ENCODE measurements at places on chromosomes 7 and 10. TPM values are rescaled to one million over a fixed set of nuclear protein-coding genes. Genes with fewer than 3 reads are reported as not detected.

DNA sequence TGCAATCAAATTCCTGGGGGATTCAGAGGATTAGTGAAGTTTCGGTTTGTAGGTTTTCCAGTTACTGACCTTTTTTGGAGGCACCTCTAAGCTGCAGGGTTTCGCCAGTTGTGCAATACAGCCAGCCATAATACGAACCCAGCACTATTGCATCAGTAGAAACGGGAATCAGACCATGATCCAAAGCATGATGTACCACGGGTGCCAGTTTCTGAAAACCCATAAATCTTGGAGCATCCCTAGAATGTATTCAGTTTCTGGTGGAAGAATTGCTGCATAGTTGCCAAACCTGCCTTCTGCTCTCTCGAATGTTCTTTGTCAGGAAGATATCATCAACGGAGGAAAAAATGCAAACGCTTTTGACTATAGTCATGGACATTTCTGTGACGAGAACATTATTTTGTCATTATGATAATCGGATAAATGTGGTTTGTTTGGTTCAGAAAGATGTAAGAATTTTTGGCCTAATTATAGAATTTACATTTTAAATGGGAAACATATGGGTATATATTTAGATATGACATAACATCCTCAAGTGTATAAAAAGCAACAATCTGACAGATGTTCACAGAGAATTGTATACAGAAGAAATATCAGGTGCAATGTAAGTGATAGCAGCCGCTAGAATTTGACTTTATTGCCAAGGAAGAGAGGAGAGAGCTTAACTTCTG is 186.2 kb upstream of the PRKCQ start:
- no peak overlapping the region for H3K27ac ChIP-seq
- H3K4me1 ChIP-seq: no peaks in the 10 kb centered on the region
- no peak for DNase-seq

GRCh38 chr10:6995341-6995740 is 415.3 kb upstream of the PRKCQ start:
- DNase-seq: no peak
- no peak overlapping the region for H3K4me3 ChIP-seq
- H3K36me3 ChIP-seq: no peaks in the 10 kb centered on the region

Gene NSUN5
- 51.6 TPM for total RNA-seq

GRCh38 chr7:101216001-101216859 is 1.2 kb downstream of the PLOD3 start:
- DNase-seq: peak; percentile 11
- no peaks in the 10 kb centered on the region for H3K36me3 ChIP-seq
- H3K27me3 ChIP-seq: no peaks in the 10 kb centered on the region

Gene TNKS2
- total RNA-seq: 14.5 TPM

GRCh38 chr10:110901954-110902819 is 16.8 kb downstream of the BBIP1 start:
- H3K27me3 ChIP-seq: no peaks in the 10 kb centered on the region
- no peak overlapping the region for H3K27ac ChIP-seq
- H3K4me1 ChIP-seq: peaks cover 7% of the 10 kb centered on the region
